NCI-H1092 treated with DMSO at 0.1 percent for 48 hours (cell line): ENCODE measurements at places on chromosomes 2 and 18.

DNA sequence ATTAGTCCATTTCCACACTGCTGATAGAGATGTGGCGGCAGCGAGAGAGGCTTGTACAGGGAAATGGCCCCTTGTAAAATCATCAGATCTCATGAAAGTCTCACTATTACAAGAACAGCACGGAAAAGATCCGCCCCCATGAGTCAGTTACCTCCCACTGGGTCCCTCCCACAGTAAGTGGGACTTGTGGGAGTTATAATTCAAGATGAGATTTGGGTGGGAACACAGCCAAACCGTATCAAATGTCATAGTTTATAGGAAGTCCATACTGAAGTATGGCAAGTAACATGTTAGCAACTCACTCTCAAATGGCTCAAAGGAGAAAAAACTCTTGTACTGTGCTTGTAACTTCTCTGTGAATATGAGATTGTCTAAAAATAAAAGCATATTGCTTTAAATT, 56.1 kb downstream of the FARP2 start:
- DNase-seq: no peak

- DNase-seq: no peak
Observed at GRCh38 chr2:48717846-48718245, 37.7 kb downstream of the LHCGR start.

DNA sequence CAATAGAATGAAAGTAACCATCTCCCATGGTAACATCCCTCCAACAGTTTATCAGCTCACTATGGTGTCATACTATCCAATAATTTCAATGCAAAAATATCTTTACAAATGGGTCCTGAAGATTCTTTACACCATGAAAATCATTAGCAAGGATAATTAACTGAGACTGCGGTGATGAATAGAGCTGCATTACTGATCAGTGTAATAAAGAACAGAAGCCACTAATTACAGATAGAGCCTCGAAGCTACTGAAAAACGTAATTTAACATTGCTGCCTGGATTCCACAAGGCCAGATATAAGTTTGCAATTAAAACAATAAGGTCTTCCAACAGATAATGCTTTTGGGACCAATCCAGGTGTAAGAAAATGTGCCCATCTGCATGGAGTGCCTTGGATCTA, 1245.8 kb upstream of the SLC39A10 start:
- no peak for DNase-seq

- DNase-seq: peak; percentile 21
Observed at GRCh38 chr2:171688129-171688465, 828 bp downstream of the DYNC1I2 start.

GRCh38 chr18:55114876-55115275, 155.6 kb upstream of the CCDC68 start:
- DNase-seq: no peak

DNA sequence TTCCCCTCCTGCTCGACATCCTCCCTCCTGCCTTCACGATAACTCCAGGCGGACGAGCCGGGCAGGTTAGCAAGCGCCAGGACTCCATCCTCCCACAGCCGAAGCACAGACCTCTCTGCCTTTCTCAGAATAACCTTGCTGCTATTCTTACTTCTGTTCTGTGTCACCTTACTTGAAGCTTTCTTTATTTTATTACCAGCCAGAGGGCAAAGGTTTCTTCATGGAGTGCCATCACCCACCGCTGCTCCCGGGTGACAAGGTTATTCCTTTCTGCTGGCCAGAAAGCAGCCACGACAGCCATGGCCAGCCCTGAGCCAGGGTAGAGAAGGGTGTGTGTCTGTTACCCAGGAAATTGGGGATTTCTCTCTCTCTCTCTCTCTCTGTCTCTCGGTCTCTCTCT, 227.1 kb downstream of the ANAPC1 start:
- no peak for DNase-seq

DNA sequence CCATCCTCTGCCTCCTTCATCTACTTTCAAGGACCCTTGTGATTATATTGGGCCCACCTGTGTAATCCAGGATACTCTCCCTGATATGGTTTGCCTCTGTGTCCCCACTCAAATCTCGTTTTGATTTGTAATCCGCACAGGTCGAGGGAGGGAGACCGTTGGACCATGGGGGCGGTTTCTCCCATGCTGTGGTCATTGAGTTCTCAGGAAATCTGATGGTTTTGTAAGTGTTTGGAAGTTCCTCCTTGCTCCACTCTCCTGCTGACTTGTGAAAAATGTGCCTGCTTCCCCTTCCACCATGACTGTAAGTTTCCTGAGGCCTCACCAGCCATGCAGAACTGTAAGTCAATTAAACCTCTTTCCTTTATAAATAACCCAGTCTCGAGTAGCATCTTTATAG, 42.0 kb upstream of the EML6 start:
- DNase-seq: no peak

GRCh38 chr2:161077367-161078210, 82.6 kb upstream of the TANK start:
- DNase-seq: no peak

DNA sequence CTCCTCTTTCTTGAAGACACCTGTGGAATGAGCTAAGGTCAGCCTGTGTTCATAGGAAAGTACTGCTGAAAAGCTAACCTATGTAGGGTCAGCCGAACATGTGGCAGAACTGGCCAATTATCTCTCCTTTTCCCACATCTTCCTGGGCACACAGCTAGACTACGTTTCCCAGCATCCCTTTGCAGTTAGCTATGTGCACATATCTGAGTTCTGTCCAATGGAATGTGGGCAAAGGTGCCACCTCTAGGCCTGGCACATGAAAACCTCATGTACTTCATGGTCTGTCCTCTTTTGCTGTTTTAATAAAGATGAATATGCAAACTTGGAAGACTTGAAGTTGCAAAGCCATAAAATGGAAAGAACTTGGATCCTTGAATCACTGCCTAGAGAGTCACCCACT, 352.6 kb downstream of the TNS1 start:
- no peak for DNase-seq

GRCh38 chr2:232204457-232204931, 174.1 kb upstream of the ALPP start:
- no peak for DNase-seq

DNA sequence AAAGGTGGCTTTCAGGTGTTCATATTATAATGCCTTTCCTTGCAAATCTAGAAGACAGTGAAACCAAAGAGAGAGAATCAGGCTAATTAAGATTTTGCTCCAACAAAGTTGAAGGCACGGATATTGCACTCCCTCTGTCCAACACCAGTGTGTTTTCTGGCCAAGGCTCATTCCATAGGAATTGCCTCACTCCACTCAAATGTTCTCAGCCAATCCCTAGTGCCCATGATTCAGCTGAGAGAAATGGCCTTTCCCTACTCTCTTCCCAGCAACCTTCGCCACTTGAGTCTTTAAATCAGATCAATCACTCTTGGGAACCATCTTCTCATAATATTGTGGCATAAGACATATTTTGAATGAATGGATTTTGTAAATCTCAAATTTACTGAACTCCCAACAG, 768.2 kb upstream of the ACVR2A start:
- no peak for DNase-seq

GRCh38 chr2:179020156-179020750, 29.7 kb downstream of the CCDC141 start:
- DNase-seq: peak; percentile 18

- no peak for DNase-seq
Observed at GRCh38 chr2:95354925-95355324, 47.6 kb upstream of the FAHD2A start.

GRCh38 chr2:153416071-153416470, 62.5 kb downstream of the RPRM start:
- DNase-seq: no peak

DNA sequence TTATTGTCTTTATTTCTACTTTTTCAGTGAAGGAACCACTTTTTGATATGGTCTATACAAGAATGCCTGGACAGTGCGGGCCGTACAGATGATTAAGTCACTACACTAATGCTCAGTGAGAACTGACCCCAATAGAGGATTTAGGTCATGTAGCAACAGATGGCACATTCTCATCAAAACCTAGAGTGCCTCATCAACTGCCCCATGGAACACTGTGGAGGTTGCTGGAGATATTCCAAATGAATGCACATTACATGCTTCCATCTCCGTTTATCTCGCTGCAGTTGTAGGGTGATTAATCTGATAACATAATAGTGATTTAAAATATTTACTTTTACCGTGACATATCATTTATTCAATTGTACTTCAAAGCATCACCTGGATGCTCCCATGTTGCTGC, 41.8 kb upstream of the COPS8 start:
- DNase-seq: peak; percentile 24

DNA sequence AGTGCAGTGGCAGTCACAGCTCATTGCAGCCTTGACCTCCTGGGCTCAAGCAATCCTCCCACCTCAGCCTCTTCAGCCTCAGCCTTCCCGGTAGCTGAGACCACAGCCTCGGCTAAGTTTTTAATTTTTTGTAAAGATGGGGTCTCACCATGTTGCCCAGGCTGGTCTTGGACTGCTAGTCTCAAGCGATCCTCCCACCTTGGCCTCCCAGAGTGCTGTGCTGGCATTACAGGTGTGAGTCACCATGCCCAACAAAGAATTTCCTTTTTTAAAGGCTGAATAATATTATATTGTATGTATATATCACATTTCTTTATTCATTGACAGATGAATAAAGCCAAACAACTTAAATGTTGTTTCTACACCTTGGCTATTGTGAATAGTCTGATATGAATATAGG, 42.5 kb downstream of the MOB4 start:
- no peak for DNase-seq

DNA sequence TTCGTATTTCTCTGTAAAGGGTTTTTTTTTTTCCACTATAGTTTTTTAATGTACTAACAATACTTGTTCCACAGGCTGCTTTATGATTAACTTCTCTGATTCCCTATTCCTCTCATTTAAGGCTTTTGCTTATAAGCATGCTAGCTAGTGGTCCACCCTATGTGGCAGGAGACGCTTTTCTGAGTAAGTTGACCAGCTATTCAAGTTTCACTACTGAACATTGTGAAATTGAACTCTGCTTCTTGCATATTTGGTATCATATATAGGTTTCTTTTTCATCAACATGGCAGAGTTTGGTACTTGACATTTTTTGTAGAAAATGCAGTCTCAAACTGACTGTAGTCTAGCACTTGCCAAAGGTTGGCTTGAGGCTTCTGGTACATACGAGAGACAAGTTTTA, 74.2 kb downstream of the OTX1 start:
- DNase-seq: no peak

GRCh38 chr2:48566592-48567310, 36.8 kb downstream of the STON1 start:
- no peak for DNase-seq

DNA sequence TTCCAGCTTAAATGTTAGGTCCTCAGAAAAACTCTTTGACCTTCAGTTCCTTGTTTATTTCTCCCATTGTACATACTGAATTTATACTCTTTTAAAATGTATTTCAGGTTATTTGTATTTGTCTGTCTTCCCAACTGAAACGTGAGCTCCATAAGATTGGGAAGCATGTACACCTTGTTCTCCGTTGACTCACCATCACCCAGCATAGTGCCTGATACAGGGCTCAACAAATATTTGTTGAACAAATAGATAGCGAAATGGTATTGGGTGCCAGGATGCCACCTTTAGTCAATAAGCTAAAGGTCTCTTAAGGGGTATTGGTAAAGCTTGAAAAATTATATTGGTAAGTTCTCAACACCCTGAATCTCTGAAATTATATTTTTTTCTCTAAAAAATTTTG, 1841.3 kb upstream of the CELF4 start:
- no peak for DNase-seq

DNA sequence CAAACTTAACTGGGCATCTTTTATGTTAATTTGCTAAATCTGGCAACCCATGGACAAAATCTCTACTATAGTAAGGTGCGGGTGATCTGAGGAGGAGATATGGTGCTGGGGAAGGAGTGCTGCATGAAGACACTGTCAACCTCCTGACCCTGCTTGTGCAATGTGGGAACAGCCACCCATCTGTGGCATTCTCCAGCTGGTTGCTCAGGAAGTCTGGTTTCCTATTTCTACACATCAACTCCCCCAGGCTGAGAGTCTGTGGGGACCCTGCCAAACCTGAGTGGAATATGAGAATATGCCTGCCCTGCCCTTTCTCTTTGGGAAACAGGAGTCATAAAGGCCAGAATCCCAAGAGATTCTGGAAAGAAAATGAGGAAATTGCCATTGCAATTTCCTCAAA, 60.1 kb upstream of the PAX3 start:
- no peak for DNase-seq

GRCh38 chr2:6054161-6054671, 362.0 kb downstream of the SOX11 start:
- peak; percentile 75 for DNase-seq

DNA sequence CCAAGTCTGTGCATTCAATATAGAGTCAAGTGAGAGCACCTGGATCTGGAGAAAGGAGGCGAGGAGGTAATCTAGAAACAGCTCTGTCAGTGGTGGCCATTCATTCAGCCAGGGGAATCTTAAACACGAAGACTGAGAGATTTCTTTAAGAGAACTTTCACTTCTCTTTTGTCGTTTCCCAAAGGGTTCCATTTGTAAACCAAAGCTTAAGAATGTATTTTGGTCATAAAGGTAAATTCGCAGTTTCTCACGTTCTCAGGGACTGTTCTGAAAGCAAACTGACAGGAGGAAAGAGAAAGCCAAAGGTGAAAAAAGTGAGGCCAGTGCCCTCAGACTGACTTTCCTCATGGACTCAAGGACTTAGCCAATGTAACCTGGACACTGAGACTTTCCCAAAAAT, 513.5 kb downstream of the CMPK2 start:
- DNase-seq: no peak

DNA sequence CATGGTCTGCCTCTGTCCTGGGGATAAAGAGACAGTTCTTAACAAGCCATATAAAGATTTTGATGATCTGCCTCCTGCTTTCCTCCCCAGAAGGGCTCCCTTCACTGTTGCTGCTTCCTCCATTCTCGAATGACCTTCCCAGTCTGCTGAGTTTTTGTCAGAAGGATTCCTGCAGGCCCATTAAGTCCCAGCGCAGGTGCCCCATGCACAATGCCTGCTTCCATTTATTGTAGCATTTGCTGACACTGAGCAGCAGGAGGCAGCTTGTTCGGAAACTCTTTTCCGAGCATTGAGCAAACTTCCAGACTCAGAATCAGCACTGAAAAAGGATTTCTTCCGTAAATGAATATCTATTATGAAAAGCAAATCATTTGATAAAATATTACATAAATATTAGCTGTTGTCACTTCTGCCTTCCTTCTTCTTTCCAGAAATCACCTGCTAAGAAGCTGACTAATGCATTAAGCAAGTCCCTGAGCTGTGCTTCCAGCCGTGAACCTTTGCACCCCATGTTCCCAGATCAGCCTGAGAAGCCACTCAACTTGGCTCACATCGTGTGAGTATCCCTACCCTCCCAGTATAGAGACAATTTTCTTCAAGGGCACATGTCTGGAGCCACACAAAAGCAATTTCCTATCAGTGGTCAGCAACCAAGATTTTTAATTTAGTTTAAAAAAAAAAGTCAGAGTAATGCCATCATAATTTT, 110.4 kb downstream of the DTNA start:
- no peak for DNase-seq

- no peak for DNase-seq
Observed at GRCh38 chr2:73920577-73921545, 5.8 kb upstream of the DGUOK start.

GRCh38 chr2:232523682-232524597, 2.0 kb upstream of the CHRND start:
- DNase-seq: peak; percentile 2

- no peak for DNase-seq
Observed at GRCh38 chr2:110718990-110719389, 13.4 kb upstream of the ACOXL start.
